ENCODE measurements at places on chromosomes 16 and 17.
A peak's percentile ranks its signal among the peaks of the same experiment; 100 is the strongest.

DNA sequence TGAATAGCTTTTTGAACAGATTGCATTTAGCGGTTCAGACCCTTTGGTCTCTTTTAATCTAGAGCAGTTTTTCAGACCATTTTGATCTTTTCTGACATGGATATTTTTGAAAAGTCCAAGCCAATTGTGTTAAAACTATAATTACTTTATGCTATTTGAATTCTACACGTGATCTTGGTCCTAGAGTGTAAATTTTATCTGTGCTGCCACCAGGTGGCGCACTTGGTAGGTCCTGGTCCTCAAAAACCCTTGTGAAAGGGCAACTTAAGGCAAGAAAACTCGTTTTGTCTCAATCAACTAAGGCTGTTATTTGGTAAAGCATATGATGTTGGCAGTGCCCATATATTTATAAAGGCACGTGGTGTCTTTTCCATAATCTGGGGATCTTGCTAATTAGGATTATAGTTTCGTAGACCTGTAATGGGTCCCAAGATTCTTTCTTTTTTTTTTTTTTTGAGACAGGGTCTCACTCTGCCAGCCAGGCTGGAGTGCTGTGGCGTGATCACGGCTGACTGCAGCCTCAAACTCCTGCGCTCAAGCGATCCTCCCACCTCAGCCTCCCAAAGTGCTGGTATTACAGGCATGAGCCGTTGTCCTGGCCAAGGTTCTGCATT, 43.9 kb upstream of the TEX2 start:
- DNase-seq: no peak

- DNase-seq: peak; percentile 37
Observed at GRCh38 chr16:71880176-71880575, 3.8 kb downstream of the ZNF821 start.

GRCh38 chr16:9016824-9017223, 53.1 kb upstream of the USP7 start:
- no peak for DNase-seq

DNA sequence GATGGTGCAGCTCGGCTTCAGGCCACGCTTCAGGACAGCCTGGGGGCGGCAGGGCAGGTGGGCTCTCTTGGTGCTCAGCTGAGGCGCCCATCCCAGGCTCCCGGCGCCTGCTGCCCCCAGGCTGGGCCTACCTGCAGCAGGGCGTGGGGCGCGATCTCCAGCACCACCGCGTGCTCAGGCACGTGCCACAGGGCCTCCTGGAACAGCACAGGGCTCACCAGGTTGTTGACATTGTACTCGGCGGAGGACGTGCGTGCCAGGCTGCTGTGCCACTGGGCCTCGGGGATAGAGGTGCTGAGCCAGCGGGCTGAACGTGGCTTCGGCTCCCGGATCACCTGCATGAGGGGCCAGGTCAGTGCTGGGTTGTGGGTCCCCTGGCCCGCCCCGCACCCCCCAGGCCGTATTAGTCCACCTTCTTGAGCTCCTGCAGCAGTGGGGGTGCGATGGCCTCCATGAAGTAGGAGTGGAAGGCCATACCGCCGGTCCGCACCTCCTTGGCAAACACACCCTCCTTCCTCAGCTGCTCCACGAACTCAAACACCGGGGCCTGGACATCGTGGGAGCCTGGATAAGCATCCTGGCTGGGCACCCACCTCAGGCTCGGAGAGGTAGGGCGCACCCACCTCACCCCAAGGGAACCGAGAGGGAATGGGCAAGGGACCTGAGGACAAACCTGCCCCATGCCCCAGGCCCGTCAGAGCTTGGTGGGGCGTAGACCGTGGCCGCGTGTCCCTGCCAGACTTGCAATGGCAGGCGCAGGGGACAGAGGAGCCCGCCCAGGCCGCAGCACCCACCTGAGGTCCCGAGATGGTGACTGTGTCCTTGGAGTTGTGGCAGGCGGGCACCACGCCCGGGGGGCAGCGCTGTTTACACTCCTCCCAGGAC, 9.0 kb downstream of the FASN start:
- DNase-seq: no peak

- DNase-seq: no peak
Observed at GRCh38 chr16:49800876-49801275, 55.0 kb downstream of the ZNF423 start.

DNA sequence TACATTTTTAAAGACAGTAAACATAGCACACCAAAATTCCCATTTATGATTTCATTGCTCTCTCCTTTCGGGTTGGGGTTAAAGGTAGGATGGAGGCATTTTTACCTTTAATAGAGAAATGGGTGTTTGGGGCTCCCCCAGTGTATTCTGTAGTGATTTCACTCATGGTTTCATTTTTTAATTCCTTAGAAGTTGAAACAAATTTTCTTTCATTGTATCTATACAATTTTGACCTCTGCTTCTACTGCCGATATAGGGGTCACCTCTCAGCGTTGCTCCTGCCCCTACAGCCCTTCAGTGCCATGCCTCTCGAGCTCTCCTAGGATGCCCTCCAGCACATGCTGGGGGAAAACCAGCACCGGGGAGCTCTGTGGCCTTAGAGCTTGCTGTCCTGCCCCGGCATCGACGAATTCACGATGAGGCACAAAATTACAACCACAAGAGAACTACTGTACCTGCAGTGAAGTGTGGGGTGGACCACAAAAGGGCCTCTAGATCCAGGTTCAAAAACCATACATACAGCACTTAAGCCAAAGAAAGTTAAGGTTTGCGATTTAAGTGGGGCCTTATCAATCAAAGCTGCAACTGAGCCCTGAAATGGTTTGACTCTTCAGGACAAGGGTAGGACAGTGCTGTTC, 39.3 kb downstream of the LITAFD start:
- no peak for DNase-seq

DNA sequence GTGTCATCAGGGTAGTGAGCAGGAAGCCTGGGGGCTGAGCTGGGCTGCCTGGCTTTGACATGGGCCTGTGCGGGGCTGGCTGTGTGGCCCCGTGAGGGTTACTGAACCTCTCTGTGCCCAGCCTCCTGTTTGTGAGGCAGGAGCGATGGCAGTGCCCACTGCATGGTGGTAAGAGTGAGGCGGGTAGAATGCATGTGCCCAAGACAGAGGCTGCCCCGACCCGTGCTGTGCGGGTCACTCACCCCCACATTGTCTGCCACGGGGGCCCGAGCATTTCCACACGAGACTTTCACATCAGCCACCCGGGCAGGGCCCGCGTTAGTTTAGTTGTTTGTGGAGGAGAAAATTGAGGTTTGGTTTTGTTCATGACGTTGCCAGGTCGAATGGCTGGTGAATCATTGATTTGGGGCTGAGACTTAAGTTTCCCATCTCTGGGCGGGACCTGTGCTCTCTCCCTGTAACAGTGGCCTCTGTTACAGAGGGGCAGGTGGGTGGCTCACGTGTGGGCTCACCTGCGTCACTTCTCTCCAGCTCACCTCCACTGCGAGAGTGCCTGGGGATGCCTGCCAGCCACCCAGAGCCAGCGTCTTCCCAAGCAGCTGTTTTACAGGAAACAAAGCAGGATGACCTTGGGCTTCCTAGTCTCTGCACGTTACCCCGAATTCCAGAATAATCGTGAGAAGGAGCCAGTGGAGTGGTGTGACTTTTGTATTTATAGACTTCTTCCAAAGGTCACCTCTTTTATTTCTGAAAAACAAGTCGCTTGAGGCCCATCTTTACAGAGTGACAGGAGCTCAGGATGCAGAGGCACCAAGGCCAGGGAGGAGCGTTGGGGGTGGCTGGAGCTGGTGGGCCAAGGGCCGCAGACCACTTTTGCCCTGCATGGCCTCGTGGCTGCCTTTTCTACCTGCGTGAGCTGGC, 150.6 kb downstream of the RPTOR start:
- no peak for DNase-seq

DNA sequence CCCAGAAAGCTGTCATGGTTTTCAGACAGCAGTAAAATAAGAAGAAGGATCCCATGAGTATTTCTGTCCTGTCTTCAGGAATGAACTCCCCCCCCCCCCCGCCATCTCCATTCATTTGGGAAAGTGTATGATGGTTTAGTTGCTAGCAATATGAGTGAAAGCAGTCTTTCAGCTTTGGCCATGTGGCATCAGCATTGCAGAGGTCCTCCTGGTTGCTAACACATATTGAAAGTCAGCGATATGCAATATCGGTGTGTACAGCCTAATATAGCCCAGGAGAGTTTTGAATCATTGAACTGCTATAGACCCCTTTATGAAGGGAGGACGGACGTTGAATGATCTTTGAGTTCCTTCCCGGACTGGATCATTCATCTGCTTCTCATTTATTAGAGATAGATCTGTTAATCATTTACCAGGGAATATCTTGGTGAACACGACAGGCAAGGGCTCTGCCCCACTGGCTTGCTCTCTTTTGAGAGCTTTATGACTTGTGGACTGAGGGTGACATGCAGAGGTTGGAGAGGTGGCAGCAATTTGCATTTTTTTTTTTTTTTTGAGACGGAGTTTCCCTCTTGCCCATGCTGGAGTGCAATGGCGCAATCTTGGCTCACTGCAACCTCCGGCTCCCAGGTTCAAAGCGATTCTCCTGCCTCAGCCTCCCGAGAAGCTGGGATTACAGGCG, 25.2 kb downstream of the DEF8 start:
- no peak for DNase-seq

GRCh38 chr16:88585269-88585668, 15.1 kb downstream of the ZC3H18 start:
- DNase-seq: no peak

GRCh38 chr17:78122931-78123249, 5.7 kb downstream of the TMC6 start:
- no peak for DNase-seq

DNA sequence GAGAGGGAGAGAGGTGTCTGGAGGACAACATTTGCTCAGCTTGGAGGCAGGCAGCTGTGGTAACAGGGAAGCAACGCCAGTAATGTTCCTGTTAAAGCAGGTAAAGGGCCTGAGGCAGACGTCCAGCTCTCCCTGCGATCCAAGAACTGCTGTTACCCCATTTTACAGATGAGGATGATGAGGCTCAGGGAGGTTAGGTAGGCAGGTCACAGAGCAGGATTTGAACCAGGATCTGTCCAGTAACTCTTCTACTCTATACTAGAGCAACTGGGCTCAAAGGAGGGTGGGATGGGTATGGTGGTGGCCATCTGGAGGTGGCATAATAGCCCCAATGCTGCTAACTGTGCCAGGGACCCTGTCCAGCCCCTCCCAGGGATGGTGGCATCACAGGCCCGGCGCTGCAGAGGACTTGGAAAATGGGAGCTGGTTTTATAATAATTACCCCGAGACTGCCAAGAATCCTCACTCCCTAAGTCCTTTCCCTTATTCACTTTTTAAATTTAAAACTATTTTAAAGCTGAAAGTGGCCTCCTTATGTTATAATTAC, 12.0 kb downstream of the CA7 start:
- no peak for DNase-seq

DNA sequence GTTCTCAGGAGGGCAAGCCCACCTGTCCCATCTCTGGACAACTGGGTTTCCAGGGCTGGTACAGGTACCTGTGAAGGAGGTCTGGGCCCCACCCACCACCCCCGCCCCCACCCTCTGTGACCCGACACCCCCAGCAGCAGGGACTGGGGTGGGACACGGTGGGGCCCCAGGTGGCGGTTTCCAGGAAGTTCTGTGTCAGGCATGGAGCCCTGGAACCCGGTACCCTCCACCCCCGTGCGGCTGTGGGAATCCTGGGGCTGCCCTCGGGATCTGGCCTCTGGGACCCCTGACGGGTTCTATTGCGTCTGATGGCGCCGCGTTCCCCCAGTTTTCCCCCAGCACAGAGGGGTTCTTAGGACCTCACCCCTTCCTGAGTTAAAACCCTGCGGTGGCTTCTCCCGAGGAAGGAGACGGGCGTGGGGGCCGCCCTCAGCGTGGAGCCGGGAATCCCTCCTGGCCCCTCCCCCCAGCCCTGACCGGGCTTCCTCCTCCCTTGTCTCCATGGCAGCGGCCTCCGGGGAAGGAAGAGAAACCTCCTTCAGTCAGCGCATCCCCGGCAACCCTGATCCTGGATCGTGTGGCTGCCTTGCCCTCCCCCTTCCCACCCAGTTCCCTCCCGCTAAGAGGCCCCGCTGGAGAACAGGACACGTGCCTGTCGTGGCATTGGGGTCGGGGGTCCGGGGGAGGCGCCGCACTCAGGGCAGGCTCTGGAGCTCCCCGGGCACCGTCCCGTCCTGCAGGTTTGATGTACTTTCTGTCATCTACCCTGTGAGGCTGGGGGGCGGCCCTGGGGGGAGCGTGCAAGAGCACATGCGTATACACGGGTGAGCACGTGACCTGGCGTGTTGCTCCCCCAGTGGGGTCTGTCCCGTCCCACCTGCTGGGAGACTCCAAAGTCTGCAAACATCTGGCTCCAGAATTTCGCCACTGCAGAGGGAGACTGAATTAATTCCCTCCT, 30.3 kb downstream of the CACNA1H start:
- DNase-seq: no peak

- no peak for DNase-seq
Observed at GRCh38 chr17:58317421-58318064, 11.1 kb downstream of the TSPOAP1 start.

GRCh38 chr16:69796285-69797118, 34.4 kb downstream of the WWP2 start:
- DNase-seq: no peak

GRCh38 chr17:75693500-75694481, 26.7 kb downstream of the SAP30BP start:
- DNase-seq: no peak

GRCh38 chr16:12917653-12918052, 16.3 kb downstream of the SHISA9 start:
- DNase-seq: no peak

DNA sequence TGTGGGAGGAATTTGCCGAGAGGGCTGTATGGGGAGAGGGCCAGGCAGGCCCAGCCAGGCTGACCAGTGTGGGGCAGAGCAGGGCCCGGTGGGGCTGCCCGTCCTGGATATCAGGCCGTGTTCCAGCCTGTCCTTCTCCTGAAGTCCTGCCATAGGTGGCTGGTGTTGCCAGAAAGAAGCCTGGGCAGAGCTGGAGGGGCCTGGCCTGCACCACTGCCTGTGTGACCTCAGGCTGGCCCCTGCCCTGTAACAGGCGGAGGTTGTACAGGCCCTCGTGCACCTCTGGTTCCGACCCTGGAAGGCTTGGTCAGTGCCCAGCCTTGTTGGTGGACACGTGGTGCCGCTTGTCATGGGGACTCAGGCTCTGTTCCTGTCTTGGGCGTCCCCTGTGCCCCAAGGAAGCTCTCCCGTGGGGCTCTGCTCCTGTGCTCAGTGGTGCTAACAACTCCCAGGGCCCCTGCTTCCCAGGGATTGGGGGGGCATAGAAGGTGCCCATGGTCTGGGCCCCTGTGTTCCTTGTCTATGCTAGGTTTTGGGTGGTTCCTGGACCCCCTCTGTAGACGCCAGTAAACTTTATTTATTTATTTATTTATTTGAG, 33.3 kb downstream of the ADCY7 start:
- no peak for DNase-seq

DNA sequence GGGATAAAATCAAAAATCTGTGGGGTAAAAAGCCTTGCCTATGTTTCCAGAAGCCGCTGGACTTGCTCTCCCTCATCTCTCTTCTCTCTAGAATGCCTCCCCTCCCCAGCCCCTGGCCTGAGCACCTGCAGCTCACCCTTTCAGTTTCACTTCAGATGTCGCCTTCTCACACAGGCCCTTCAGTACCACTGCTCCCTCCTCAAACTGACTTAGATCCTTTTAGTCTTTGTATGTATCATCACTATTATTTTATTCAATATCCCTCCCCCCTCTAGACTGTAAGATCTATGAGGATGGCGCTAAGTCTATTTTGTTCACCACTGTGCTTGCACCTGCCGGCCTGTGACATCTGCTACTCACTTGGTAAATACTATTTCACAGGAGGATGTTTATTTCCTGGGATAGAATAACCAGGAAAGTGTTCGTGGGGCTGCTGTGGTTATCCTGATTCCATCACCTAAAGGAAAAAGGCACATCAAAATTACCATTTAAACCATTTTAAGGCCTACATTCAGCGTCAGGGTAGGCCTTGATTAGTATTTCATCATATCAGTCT, 122.3 kb downstream of the MRTFB start:
- no peak for DNase-seq

Measured in SIG-M5 (cell line).